ENCODE measurements at places on chromosomes 7 and 10.

DNA sequence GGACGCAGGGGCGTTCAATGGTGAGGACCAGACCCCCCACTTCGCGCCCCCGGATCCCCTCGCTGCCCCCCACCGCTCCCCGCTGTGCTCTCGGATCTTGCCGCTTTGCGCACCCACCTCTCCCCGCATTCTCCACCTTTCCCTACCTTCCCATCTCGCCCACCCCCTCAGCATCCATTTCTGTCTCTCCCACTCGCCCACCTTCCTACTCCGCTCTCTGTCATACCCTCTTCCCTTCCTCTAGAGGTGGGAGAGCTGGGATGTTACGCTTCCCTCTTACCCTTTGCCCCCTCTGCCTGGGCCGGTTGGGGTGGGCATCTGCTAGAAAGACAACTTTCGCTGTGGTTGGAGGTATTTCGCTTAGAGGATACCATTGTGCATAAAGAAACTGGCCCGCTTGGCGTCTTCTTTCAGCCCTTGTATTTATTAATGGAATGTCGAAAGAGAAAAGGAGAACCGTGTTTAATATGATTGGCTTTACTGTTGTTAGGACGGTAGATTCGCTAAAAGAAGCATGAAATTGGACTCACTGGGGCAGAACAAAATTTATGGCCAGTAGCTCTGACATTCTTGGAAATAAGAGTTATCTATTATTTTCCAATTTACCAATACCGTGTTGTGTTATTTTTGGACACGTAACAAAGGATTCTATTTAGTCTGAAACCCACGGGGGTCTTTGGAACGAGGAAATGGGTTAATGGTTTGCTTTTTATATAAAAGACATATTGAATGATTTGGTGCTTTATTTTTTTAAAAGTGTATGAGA lies 873 bp downstream of the PRKAR2B start:
- no peak for DNase-seq

DNA sequence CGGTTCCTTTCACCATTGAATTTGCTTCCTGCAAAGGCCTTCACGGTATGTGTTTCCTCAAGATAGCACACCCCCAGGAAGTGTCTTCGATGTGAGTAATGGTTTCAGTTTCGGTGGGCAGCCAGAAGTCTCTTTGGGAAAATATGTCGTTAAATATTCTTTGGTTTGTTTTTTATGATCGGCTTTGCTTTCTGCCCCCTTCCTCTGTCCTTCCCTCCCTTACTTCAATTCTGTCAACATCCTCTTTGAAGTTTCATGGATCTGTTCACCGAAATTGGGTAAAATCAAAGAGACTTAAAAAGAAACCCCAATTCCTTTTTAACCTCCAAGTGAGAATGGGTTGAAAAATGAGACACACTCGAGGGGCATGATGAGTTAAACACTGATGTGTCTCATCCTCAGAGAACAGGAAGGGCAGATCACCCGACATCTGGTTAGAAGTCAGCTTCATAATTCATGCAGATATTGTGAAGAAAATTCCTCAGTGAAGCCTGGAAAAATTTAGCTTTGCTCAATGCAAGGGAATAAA lies 170.8 kb upstream of the HABP2 start:
- DNase-seq = no peak

GRCh38 chr10:79260811-79261740 lies 86.2 kb upstream of the PPIF start:
- no peak for DNase-seq

GRCh38 chr7:70387217-70387616 lies 744.7 kb upstream of the GALNT17 start:
- DNase-seq = no peak

DNA sequence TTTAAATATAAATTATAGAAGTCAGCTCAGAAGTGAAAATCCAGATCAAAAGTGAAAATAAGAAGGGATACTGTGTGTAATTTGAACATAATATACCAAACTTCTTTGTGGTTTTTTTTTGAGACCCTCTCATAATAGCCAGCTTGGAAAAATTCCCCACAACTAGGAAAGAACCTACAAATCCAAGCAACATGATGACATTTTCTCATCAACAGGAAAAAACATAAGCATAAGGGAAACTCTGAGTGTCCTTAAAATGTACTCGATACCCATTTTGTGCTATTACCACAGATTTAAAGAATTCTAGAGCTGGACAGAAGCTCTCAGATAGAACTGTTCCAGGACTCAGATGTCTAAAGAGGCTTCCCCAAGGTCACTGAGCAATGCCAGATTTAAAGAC lies 214.8 kb upstream of the KLF14 start:
- no peak for DNase-seq

DNA sequence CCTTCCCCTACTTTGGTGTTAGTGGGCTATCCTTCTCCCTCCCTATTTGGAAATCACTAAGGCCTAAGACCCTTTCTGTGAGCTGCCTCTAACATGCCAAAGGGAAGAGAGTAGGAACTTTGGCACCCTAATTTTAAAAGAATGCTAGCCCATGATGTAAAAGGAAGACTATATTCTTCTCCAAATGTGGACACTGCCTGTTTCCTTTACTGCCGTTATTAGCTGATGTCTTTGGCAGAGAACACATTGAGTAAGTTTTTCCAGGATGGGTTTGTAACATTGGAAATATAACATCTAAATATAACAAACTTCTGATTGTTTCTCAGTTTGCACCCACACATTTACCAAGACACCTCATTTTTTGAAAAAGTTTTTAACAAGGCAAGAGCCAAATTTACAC lies 56.9 kb upstream of the TNKS2 start:
- DNase-seq = no peak

- DNase-seq = no peak
These were observed 22.7 kb downstream of the AVPI1 start for GRCh38 chr10:97664282-97664850.

DNA sequence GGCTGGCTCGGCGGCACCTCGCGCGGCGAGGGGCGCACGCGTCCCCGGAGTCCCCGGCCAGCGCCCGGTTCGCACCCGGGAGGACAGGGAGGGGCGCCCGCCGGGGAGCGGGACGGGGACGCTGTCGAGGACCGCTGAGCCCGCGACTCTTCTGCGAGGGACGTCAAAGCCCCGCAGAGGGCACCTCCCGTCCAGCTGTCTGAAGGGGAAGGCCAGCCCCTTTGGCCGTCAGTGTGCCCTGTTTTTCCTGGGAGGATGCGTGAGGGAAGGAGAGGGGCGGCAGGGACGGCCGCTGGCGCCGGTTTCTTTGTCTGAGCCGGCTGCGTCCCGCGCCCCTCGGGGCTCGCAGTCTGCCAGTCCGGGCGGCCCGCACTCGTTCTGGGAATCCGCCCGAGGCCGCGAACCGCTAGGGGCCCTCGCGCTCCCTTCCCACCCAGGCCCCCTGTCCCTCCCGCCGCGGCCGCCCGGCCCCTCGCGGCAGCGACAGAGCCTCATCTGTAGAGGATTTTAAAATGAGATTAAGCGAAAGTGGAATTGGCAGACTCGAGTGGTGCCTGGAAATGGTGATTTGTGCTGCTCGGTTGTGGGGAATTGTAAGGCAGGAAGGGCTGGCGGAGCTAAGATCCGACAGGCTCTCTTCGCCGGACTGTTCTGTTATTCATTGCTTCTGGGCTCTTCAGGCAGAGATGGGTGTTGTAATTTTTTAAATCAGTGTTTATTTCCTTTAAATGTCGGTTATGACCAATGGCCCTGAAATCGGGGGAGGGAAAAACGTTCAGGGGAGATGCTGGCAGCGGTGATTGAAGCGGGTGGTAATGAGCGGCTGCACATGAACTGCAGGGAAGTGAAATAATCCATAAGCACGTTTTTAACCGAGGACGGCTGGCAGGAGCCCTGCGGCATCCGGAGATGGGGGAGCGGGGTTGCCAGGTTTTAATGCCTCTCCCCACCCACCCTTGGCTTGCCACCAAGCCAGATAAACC lies 618 bp upstream of the RELN start:
- no peak for DNase-seq

All from stimulated activated CD4-positive, alpha-beta T cell treated with anti-CD3 and anti-CD28 coated beads, Interleukin-1b, Interleukin-23, amount 100 ng/mL, for 1 hour (primary cell).